Large intestine (tissue), 12 donors: ENCODE measurements at places on chromosomes 6 and 20.

DNA sequence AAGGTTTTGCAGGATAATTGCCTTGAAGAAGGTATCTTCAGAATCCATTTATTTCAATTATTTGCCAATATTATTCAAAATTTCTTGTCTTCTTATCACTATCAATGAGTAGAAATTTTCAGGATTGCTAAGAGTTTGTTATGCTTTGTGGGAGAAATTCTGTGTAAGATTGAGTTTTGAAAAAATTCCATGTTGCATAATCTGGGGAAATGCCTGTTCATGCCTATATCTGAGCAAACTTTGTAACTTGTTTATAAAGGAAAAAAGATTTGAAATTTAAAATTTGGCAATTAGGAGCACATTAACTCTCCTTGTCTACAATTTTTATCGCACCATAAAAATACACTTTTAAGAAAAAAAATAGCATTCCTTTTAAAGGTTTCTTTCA is 39.8 kb upstream of the EDN1 start:
- no peak for DNase-seq

- peak; percentile 18 for DNase-seq
Measured at GRCh38 chr6:80214436-80215022, 108.1 kb downstream of the BCKDHB start.

DNA sequence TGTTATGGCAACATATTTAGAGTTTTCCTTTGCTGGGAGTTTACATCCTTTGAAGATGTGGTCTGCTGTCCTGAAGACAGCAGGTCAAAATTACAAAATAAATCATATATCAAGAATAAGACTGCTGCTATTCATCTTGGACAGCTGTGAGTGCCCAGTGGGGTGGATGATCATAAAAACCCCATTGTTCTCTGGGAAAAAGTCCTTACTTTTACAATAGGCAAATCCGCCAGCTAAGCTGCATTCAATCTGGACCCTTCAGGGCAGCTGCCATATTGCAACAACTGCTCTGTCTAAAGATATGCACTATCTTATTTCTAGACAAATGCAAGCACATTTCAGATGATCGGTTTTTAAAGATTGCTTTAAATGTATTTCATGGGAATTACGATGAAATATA is 19.4 kb downstream of the CASS4 start:
- no peak for DNase-seq

- no peak for DNase-seq
Measured at GRCh38 chr20:13141546-13141945, 79.5 kb upstream of the ISM1 start.

DNA sequence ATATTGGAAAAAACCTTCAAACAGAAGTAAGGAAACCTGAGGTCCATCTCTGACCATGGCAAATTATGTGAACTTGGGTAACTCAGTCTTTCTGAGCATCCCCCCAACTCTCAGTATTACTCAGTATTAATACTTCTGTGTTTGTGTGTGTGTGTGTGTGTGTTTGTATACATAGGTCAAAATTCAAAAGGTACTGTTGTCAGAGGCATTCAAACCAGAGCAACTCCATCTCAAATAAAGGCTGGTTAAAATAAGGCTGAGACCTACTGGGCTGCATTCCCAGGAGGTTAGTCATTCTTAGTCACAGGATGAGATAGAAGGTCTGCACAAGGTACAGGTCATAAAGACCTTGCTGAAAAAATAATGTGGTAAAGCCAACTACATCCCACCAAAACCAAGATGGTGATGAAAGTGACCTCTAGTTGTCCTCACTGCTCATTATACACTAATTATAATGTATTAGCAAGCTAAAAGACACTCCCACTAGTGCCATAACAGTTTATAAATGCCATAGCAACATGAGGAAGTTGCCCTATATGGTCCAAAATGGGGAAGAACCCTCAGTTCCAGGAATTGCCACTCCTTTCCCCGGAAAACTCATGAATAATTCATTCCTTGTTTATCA is 33.3 kb upstream of the SLC22A16 start:
- peak; percentile 26 for DNase-seq

GRCh38 chr6:44642870-44643522 is 255.5 kb downstream of the CDC5L start:
- DNase-seq: no peak

GRCh38 chr6:155116571-155116910 is 121.4 kb downstream of the TIAM2 start:
- no peak for DNase-seq

- DNase-seq: no peak
Measured at GRCh38 chr20:23212011-23212410, 125.9 kb upstream of the CD93 start.

DNA sequence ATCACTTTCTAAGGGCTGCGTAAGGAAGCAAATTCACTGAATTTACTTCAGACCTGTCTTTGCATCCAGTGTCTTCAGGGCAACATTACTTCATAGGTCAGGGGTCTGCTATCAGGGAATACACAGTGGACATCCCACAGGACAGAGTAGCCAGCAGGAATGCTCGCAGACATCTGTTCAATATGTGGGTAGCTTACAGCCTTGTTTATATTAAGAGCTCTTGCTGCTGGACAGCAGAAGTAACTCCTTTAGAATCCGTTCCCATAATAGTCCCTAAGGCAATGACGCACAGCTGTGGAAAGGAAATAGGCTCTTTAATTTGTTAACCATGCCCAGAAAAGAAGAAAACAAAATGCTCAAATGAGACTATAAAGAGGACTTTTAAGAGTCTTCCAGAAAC is 198.7 kb downstream of the MOXD1 start:
- DNase-seq: peak; percentile 59

GRCh38 chr6:41823178-41823577 is 35.7 kb downstream of the TOMM6 start:
- DNase-seq: no peak

GRCh38 chr6:1390133-1390945 is 963 bp downstream of the FOXF2 start:
- DNase-seq: peak; percentile 29

DNA sequence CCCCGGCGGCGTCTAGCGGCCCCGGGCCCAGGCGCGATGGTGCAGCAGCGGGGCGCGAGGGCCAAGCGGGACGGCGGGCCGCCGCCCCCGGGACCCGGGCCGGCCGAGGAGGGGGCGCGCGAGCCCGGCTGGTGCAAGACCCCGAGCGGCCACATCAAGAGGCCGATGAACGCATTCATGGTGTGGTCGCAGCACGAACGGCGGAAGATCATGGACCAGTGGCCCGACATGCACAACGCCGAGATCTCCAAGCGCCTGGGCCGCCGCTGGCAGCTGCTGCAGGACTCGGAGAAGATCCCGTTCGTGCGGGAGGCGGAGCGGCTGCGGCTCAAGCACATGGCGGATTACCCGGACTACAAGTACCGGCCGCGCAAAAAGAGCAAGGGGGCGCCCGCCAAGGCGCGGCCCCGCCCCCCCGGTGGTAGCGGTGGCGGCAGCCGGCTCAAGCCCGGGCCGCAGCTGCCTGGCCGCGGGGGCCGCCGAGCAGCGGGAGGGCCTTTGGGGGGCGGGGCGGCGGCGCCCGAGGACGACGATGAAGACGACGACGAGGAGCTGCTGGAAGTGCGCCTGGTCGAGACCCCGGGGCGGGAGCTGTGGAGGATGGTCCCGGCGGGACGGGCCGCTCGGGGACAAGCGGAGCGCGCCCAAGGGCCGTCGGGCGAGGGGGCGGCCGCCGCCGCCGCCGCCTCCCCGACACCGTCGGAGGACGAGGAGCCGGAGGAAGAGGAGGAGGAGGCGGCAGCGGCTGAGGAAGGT is 715 bp downstream of the SOX12 start:
- peak; percentile 80 for DNase-seq

- no peak for DNase-seq
Measured at GRCh38 chr6:108211671-108212070, 45.8 kb downstream of the NR2E1 start.

GRCh38 chr6:163688739-163689362 is 274.3 kb downstream of the QKI start:
- no peak for DNase-seq

GRCh38 chr6:21504790-21505189 is 88.8 kb upstream of the SOX4 start:
- no peak for DNase-seq

GRCh38 chr6:43907789-43908472 is 137.9 kb downstream of the VEGFA start:
- DNase-seq: no peak

- DNase-seq: no peak
Measured at GRCh38 chr6:156474507-156475120, 302.6 kb upstream of the ARID1B start.

DNA sequence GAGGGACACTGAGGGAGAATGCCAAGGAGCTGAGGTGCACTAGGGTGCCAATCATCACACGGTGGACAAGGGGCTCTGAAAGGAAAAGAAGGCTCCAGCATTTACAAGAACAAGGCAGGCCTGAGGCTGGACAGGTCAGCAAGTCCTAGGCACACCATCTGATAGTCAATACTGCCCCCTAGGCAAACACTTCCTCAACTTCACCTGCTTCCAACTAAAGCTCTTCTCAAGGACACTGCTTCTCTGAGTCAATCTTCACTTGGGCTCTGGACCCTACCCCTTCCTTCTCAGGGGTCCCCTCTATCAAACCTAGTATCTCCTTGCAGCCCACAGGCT is 37.7 kb upstream of the SLC4A11 start:
- no peak for DNase-seq

GRCh38 chr20:51318058-51318949 is 224.2 kb downstream of the NFATC2 start:
- DNase-seq: peak; percentile 42

DNA sequence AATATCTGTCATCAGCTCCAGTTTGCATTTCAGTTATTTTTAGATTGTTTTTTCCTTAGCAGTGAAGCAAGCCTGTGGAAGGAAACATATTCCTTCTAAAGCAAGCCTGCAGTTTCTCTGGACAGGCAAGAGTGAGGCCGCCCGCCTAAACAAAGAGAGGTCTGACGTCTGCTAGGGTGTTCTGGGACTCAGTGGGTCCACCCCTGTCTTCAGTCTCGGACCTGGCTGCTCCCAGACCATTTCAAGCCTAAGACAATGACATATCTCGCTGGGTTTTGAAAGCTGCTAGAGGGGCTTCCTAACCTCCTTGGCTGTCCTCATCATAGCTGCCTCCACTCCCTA is 36.8 kb upstream of the RNF24 start:
- no peak for DNase-seq

DNA sequence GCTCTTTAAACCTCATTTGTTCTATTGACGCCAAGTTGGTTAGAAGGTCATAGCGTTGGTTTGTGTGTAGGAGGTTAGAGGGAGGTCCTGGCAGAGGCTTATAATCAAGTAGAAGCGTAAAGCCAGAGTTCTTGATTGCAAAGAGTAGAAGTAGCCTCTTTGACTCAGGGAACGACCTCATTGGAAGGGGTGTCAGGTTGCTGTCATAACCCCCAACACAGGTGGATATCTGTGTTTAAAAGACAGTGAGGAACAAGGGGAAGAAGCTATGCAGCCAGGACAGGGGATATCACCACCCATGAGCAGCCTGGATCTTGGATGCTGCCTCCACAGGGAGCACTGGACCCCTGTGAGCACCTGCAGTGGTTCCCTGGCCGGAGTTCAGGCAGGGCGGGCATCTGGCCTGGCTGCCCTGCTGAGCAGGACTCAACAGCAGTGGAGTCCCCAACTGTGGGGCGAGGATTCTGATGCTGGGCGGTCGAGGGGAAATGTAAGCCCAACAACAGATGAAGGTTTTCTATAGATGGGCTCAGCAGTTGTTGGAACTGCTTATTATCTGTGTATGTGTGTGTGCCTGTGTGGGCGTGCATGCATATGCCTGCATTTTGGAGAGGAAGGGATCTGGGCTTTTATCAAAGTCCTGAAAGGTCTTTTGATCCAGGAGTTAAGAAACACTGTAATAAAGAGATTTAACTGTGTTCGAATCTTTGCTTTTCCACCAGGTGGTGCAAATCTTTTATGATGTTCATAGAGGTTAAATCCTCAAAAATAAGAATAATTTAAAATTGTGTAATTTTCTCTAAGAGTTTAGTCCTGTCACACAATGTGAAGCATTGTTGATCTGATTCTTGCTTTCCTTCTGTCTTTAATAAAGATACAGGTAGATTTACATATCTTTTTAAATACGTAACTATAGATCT is 27.7 kb downstream of the HIVEP1 start:
- DNase-seq: no peak

GRCh38 chr6:141965016-141965545 is 167.6 kb upstream of the GJE1 start:
- DNase-seq: no peak

DNA sequence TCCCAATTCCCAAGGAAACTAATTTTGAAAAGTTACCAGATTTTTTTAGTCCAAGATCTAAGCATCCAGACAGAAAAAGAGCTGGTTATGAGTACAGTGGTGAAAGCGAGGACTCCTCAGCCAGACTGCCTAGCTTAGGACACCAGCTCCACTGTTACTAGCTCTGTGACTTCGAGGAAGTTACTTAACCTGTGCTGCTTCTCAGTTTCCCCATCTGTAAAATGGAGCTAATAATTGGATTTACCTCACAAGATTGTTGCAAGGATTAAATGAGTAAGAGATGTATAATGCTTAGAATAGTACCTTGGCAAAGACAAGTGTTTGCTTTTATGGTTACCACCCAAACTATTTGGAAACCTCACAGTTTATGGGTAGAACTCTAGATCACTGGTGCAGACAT is 1.1 kb downstream of the NT5DC1 start:
- peak; percentile 11 for DNase-seq

- DNase-seq: no peak
Measured at GRCh38 chr6:157088841-157089240, 234.5 kb downstream of the TMEM242 start.

GRCh38 chr6:154675602-154676088 is 57.6 kb upstream of the SCAF8 start:
- DNase-seq: peak; percentile 96

GRCh38 chr20:59350330-59351156 is 50.1 kb downstream of the EDN3 start:
- no peak for DNase-seq
